NCI-H774 (cell line): ENCODE measurements at places on chromosomes 5 and 9.

- DNase-seq: no peak
These were observed 79.4 kb upstream of the TLE4 start for GRCh38 chr9:79492092-79493009.

- no peak for DNase-seq
These were observed 120.7 kb upstream of the RASEF start for GRCh38 chr9:83183621-83184020.

- no peak for DNase-seq
These were observed 68.5 kb downstream of the MCTP1 start for GRCh38 chr5:95216136-95216955.

- DNase-seq: no peak
These were observed 57.1 kb upstream of the FUBP3 start for GRCh38 chr9:130522233-130522808.

DNA sequence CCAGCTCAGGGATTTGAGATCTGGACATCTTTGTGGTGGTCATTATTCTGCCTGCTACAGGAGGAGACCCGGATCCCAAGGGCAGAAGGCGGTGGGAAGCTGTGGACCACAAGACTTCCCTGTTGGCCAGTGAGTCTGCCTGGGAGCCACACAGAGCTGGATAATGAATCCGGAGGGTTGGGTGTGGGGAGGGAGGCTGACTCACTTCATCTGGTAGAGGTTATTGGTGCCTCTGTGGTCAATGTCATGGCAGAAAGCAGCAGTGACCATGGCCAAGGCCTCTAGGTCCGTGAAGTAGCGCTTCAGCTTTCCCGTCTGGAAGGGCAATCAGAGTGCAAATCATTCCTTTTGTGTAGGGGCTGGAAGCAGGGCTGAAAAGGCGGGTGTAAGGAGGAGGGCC lies 58.5 kb downstream of the PDE6A start:
- no peak for DNase-seq

- DNase-seq: no peak
These were observed 12.0 kb downstream of the GLRX start for GRCh38 chr5:95810305-95811125.

GRCh38 chr9:16884952-16885513 lies 14.6 kb upstream of the BNC2 start:
- DNase-seq: no peak

DNA sequence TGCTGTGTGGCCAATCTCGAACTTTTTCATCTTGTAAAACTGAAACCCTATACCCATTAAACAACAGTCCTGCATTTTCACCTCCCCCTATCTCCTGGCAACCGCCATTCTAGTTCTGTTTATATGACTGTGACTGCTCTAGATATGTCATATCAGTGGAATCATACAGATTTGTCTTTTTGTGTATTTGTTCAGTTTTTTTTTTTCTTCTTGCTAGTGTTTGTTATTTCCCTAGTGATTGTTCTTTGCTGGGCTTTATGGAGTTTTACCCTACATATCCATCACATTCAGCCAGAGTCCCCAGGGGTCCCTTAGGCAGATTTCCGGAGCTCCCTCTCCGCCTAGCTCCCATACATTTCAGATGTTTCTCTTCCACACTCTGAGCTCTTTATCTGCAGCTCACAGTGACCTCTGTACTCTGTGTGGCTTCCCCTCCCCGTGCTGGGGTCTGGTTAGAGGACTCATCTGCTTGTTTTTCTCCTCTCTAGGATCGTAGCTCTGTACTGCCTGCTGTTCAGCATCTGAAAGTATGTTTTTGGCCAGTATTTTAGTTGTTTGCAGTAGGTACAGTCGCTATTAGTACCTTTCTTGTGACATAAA lies 25.1 kb upstream of the CARTPT start:
- no peak for DNase-seq
